Stimulated activated CD4-positive, alpha-beta T cell treated with anti-CD3 and anti-CD28 coated beads, Interleukin-1b, Interleukin-23, amount 100 ng/mL, for 24 hours (primary cell): ENCODE measurements at places on chromosomes 7 and 10.

DNA sequence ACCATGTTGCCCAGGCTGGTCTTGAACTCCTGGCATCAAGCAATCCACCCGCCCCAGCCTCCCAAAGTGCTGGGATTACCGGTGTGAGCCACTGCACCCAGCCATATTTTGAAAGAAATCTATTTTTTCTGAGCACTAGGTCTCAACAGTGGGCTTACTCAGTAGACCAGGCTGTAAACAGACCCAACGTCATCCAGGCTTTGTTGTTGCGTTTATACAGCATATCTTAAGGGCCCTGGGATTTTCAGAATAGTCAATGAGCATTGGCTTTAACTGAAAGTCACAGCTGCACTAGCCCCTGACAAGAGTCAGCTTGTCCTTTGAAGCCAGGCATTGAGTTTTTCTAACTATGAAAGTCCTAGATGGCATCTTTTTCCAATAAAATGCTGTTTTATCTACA is 49.8 kb downstream of the STK17A start:
- no peak for DNase-seq

- no peak for DNase-seq
Observed at GRCh38 chr7:102424787-102425218, 8.6 kb upstream of the ORAI2 start.

DNA sequence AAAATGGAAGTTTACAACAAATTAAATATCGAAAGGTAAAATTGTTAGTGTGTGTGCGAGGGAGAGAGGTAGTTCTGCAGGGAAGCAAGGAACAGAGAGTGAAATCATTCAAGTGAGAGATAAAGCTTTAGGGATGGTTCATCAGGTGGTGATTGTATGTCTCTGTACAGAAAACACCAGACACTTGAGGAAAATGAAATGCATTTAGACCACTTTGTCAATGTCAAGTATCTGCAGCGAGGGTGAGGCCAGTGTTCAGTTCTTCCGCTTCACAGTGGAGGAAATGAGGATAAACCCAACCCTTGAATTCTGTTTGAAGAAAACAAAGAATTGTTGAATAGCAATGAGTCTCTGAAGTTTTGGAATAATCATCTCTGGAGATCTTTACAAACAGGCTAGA is 14.4 kb upstream of the ITGB1 start:
- no peak for DNase-seq

DNA sequence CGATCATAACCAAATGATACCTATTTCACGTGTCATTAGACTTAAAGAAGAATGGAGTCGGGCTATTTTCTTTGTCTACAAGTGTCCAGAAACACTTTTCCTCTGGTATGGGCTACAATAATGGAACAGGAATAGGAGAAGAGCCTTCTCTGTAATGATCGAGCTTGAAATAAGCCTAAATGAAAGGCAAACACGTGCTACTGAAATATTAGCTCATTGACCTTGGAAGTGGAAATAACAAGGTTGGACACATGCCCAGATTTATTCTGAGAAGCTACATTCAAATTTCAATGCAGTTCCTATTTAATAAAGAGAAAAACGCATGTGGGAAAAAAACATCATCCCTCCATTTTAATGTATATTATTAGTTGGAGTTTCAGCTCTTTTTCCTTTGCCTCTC is 254.7 kb upstream of the PTER start:
- DNase-seq, result no peak

DNA sequence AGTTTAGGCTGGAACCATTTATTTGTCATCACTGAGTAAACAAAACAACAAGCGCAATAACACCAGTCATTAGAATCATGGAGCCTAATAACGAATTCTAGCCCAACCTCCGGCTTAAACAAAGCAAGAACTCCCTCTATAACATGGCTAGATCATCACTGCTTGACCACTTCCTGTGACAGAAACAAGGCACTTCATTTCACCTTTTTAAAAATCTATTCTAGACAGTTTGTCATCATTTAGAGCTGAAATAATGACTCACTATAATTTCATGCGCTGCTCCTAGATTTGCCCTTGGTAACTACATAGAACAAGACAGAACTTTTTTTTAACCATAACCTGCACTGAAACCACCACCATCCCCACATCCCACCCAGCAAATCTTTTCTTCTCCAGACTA is 81.3 kb downstream of the OSBPL3 start:
- DNase-seq, result no peak

GRCh38 chr10:126336801-126337200 is 51.5 kb downstream of the ADAM12 start:
- no peak for DNase-seq

GRCh38 chr7:45682358-45682735 is 108.2 kb downstream of the ADCY1 start:
- no peak for DNase-seq

GRCh38 chr10:124983321-124983720 is 41.4 kb downstream of the ZRANB1 start:
- DNase-seq, result no peak

DNA sequence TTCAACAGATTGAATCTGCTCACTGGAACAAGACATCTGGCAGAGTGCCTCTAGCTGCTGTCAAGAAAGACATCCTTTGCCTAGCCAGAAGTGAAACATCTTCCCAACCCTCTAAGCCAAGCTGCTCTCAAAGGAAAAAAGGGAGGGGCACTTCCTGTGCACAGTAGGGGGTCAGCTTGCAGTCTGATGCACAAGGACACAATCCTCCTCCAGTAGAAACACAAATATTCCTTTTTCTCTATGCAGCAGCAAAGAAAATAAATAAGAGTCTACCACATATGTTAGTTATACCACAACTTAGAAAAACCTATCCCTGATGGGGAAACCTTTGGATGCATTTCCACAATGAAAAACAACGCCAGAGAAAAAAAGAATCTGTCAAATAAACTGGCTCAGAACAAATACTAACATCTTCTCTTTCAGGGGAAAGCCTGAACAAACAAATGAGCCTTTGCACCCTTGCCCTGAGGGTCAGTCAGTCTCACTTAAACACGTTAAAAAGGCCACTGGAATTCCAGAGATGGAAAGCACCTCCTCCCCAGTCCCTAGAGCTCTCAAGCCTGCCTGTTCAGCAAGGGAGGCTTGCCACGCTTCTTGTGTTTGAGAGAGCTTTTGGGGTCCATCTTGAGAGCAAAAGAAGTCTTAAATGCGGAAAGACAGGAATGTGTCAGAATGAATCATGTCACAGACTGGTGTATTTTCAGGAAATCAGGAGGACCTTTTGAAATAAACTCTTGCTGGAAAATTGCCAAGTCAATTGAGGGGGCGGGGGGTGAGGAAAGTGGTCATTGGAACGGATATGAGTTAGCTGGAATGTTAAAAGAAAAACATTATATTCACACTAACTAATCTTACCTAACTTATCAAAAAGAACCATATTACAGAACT is 7.5 kb downstream of the LAMB1 start:
- no peak for DNase-seq

GRCh38 chr7:76513817-76514799 is 3.8 kb downstream of the UPK3B start:
- no peak for DNase-seq

DNA sequence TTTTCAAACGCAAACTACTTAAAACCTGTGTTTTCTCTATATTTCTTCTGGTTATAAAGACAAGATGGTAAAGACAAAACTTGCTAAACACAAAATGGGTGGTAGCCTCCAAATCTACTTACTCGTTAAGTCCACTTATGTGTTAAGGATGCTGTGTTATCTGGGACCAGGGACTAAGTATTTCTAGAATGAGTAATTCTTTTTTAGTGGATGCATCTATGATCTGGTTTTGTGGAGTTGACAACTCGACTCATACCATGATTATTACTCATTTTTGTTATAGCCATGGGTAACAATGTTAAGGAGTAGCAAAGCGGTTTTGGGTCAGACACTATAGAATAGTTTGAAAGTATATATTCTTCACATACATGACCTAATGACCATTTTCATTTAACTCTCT is 239.5 kb upstream of the FOXP2 start:
- DNase-seq, result no peak

DNA sequence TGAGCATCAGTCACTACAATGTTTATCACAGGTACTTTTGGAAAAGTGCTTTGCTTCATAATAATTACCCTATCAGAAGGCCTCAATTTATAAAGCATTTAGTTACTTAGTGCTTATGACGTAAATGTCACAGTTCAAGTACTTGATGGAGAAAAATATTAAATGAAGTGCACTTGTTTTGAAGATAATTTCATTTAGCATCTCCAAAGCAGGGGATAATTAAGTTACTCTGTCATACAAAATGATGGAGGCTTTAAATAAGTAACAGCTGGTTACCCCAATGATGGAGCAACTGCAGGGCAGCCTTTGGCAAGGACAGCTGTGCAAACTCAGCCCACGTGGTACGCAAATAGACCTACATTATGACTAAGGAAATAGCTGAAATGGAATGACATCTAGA is 768.8 kb downstream of the GRM8 start:
- no peak for DNase-seq

GRCh38 chr10:48681740-48682139 is 2.9 kb upstream of the WDFY4 start:
- no peak for DNase-seq

- DNase-seq, result no peak
Observed at GRCh38 chr10:5497948-5498730, 1.2 kb downstream of the CALML5 start.

GRCh38 chr10:119070395-119071165 is 10.0 kb downstream of the EIF3A start:
- no peak for DNase-seq

GRCh38 chr7:22640269-22640668 is 86.7 kb upstream of the IL6 start:
- no peak for DNase-seq

DNA sequence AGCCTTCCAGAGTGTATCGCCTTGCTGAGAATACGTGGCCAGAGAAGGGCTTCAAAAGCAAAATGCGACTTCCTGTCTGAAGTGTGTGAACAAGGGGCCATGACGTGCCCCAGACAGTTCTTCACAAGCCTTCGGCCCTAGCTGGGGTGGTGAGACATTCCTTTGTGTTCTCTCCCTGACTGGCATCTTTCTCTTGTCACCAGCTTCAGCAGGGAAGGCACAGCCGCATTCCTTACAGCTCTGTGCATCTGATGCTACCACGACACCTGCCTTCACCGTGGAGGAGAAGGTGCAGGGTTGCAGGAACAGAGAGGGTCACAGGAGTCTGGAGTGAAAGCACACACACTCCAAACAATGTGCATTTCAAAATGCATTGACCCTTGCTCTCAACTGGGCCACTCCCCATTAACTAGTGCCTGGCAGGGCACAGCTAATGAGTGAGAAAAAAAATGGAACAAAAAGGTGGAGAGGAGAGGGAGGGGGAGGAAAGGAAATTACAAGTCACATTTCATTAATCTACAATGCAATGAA is 93.4 kb downstream of the GPR26 start:
- no peak for DNase-seq

GRCh38 chr10:104035194-104036068 is 50.2 kb downstream of the COL17A1 start:
- DNase-seq, result no peak

DNA sequence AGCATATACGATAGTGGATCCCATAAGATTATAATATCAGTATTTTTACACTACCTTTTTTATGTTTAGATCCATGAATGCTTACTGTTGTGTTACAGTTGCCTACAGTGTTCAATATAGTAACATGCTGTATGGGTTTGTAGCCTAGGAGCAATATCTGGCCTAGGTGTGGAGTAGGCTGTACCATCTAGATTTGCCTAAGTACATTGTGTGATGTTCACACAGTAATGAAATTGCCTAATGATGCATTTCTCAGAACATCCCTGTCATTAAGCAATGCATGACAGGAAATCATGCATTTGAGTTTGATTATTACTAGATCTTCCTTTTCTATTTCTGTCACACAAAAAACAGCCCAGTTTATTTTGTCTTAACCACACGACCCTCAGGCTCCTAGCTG is 14.5 kb downstream of the CBX3 start:
- no peak for DNase-seq

- no peak for DNase-seq
Observed at GRCh38 chr10:104255311-104255981, 754 bp downstream of the GSTO1 start.

GRCh38 chr10:60898321-60898720 is 45.7 kb downstream of the RHOBTB1 start:
- no peak for DNase-seq

GRCh38 chr7:129492391-129492790 is 9.9 kb upstream of the SMKR1 start:
- DNase-seq, result no peak

DNA sequence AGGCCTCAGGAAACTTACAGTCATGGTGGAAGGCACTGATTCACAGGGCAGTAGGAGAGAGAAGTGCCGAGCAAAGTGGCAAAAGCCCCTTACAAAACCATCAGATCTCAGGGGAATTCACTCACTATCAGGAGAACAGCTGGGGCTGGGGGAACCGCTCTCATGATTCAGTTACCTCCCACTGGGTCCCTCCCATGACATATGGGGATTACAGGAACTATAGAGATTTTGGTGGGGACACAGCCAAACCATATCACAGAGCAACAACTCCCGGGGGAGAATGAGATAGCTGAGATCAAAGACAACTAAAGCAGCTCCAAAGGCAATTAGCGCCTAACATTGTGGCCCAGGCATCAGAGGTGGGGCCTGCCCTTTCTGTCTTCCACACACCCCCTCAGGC is 85.4 kb upstream of the VOPP1 start:
- DNase-seq, result no peak

- DNase-seq, result no peak
Observed at GRCh38 chr7:138154661-138155060, 78.4 kb downstream of the AKR1D1 start.

- no peak for DNase-seq
Observed at GRCh38 chr10:27714349-27714748, 31.3 kb downstream of the MKX start.

DNA sequence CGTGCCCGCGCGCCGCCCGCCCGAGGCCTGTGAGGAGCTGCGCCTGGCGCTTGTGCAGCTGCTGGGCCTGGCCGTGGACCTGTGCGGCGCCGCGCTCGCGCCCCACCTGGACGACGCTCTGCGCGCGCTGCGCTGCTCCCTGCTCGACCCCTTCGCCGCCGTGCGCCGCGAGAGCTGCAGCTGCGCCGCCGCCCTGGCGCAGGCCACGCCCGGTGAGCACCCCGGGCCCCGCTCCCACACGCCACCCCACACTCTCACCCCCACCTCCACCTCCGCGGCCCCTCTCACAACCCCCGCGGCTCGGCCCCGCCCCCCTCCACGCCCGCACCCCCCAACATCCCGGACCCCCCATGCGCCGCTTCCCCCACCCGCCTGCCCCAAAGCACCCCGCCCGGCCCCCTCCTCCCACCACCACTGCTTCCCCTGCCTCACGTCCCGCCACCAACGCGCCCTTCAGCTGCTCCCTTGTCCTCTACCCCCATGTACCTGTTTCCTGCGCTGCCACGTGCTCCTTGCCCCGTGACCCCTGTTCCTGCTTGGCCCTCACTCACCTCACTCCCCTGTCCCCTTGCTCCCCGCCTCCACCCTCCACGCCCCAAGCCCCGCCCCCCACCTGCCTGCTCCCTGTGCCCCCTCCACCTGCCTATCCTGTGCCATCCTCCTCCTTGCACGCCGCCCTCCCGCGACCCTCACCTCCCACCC is at the start of gene PRKAR1B:
Gene PRKAR1B, minus strand, starts transcription at position 178 of the 702 bp plus-strand sequence. CDS start 15,776 bp downstream, outside the sequence.
- DNase-seq, result peak; percentile 23

GRCh38 chr7:107045195-107045960 is 873 bp downstream of the PRKAR2B start:
- DNase-seq, result no peak
